ENCODE measurements at places on chromosomes 13 and 19.

DNA sequence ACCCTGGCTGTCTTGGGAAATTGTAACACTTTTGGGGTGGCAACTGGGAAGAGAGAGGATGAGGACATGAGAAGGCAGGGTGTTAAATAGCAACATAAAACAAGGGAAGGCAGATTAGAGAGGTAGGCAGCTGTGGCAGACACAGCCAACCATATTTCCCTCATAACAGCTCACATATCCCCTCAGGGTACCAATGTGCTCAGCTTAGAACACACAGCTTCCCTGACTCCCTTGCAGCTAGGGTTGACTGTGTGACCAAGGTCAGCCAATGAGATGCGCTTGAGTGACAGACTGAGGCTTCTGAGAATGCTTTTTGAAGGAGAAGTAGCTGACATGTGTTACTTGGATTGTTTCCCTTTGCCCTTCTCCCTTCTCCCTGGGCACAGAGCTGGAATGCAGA, 28.8 kb upstream of the SPATA13 start:
- no peak for DNase-seq

DNA sequence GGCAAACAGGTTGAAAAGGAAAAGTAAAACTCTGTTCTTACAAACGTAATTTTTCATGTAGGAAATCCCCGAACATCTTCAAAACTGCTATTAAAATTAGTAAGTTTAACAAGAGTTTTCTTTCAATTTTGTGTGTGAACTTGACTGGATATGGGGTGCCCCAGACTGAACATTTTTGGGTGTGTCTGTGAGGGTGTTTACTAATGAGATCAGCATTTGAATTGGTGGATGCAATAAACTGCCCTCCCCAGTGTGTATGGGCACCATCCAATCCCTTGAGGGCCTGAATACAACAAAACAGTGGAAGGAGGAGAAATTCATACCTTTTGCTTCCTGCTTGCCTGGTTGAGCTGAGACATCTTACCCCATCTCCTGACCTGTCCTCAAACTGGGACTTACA, 11.8 kb downstream of the HAUS8 start:
- DNase-seq, result no peak

- DNase-seq, result no peak
These were observed 46.0 kb downstream of the ATP11A start for GRCh38 chr13:112735791-112736190.

- DNase-seq, result no peak
These were observed 31.9 kb downstream of the GPALPP1 start for GRCh38 chr13:45021250-45021649.

GRCh38 chr19:6740589-6741343, 1.3 kb downstream of the TRIP10 start:
- no peak for DNase-seq

GRCh38 chr19:57233207-57233606, 2.4 kb downstream of the AURKC start:
- no peak for DNase-seq

GRCh38 chr19:6058518-6059201, 51.6 kb downstream of the RFX2 start:
- DNase-seq, result no peak

GRCh38 chr13:114048443-114048842, 74.6 kb upstream of the C13orf46 start:
- no peak for DNase-seq
